Neural progenitor cell (in vitro differentiated cells): ENCODE measurements at places on chromosomes 2 and 18.

DNA sequence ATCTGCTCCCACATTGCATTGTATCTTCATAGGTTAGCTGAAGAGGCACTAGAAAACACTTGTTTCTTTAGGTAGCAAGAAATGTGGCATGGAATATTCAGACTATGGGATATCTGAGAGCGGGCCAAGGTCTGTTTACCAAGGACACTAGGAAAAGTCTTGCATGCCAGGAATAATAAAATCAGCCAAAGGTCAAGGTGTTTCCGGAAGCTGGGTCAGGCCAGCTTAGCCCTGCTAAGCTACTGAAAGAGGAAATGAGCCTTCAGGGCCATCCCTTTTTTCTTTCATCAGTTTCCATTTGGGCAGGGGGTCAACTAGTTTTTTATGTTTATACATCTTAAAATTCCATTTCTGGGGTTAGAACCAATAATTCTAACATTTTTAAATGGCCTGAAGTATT lies 101.1 kb downstream of the DPP4 start:
- DNase-seq = no peak

- no peak for DNase-seq
Measured at GRCh38 chr2:27866237-27866636, 23.9 kb downstream of the RBKS start.

DNA sequence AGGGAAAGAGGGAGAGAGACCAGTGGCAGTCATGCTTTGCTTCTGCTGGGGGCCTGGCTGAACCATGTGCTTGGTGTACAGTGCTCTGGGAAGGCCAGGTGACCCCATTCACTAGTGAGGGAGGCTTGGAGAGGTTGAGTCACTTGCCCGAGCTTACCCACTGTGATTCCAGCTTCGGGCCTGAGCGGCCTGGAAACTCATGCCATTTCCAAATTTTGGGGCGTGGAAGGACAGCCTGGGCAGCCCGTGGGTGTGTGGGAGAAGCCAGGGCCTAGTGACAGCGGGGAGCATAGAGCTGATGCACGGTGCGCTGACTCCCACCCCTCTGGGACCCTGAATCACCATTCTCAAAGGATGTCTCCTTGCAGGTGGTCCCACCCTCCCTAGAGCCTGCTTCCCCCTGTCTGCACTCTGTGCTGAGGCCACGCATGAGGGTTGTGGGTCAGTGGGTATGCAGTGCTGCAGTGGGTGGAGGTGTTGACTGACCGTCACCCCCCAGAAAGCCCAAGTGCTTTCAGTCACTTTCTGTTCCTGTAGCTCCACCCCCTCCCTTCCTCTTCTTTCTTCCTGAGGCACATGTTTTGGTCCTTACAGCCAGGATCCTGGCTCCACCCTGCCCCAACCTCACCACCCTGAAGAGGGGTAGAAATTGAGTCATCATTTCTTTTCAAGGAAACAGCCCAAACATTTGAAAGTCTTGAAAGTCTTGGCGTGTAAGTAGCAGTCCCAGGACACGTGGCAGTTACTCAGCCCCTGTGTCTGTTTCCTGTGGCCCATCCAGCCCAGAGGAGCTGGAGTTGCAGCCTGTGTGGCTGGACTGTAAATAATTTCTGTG lies 69.3 kb upstream of the MCFD2 start:
- no peak for DNase-seq

DNA sequence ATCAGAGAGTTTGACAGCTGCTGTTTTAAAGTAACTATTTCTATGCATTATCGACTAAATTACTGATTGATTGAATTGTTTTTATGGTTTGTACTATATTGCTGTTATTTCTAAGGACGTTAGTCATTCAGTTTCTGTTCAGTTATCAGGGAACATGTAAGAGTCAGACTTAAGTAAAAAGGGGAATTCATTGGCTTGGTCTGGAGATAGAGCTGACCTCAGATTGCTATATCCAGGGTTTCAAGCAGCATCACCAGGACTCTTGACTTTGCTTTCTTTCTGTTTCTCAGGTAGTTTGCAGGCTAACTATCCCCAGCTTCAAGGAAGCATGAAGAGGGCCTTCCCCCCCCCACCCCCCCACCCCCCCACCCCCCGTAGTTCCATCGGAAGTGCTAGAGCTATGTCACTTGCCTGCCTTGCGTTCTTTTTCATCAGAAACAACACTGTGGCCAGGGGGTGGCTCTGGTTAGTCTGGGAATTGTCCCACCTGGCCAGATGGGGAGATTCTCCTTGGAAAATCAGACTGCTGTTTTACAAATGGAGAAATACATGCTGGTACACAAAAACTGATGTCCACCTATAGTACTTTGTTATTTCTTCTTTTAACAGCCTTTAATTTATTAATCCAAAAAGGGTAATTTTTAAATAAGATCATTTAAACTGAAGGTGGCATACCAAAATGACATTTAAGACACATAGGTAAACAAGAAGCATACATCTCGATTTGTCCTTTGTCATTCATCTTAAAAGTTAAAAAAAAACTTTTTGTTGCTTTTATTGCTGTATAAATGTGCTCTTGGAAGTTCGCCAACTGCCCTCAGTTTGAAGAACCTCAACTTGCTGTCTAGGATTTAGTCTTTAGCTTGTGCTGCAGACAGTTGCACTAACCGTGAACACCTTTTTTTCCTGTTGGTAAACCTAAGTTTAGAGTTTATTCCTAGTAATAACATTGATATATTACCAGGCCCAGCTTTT lies 9.4 kb downstream of the SMAD4 start:
- DNase-seq = no peak

DNA sequence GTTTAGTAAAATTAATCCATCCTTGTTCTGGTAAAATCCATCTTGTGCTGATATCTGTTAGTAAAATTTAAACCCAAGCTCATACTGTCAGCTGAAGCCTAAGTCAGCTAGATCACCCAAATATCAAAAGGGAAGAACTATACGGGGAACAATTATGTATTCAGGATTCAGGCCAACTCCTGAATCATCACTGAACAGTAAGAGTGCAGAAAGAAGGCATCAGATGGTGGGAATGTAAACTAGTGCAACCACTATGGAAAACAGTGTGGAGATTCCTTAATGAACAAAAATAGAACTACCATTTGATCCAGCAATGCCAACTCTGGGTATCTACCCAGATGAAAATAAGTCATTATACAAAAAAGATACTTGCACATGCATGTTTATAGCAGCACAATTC lies 81.8 kb downstream of the RAPGEF4 start:
- DNase-seq = no peak

DNA sequence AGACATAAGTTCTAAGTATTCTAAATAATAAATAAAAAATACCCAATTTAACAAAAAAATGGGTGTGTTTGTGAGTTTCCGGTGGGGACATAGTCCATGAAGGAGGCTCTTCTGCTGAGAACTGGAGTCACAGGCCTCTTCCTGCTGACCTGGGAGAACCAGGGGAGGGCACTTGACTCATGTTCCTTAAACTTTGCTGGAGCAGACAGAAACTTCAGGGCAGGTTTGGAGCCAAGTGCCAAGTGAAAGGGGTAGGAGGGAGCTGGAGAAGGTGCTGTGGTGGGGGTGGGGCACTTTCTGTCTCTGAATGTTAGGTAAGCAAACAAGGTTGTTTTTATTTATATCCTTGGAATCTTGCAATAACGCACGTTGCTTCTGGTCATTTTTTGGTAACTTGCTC lies 78.8 kb upstream of the TTN start:
- no peak for DNase-seq

DNA sequence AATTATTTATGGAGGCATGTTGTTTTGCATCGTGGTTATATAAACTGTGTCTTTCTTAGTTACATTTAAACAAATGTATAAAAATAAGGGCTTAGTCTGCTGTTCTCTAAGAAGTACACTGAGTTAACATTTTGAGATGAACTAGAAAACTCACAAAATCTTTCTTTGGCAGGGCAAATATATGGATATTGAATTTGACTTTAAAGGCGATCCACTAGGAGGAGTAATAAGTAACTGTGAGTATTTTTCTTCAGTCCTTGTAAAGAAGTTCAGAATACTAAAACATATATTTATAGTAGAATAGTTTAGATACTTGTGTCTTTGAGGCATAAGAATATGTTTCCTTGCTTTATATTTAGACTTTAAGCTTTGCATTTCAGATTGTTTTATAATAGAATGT lies 104.8 kb downstream of the MYO1B start:
- DNase-seq = no peak

- no peak for DNase-seq
Measured at GRCh38 chr2:215356948-215357461, 45.1 kb downstream of the ATIC start.

GRCh38 chr2:194526121-194526520 lies 1130.9 kb upstream of the SLC39A10 start:
- no peak for DNase-seq
